Activated CD8-positive, alpha-beta T cell treated with anti-CD3 and anti-CD28 coated beads, Interleukin-2, amount 10 ng/mL, durations not matched to agents 7 days and 5 days (primary cell): ENCODE measurements at places on chromosomes 11 and 22. TPM values are rescaled to one million over a fixed set of nuclear protein-coding genes. Genes with fewer than 3 reads are reported as not detected.

Gene MUS81
- total RNA-seq = 106 TPM

Gene IL10RA
- total RNA-seq = 210 TPM

DNA sequence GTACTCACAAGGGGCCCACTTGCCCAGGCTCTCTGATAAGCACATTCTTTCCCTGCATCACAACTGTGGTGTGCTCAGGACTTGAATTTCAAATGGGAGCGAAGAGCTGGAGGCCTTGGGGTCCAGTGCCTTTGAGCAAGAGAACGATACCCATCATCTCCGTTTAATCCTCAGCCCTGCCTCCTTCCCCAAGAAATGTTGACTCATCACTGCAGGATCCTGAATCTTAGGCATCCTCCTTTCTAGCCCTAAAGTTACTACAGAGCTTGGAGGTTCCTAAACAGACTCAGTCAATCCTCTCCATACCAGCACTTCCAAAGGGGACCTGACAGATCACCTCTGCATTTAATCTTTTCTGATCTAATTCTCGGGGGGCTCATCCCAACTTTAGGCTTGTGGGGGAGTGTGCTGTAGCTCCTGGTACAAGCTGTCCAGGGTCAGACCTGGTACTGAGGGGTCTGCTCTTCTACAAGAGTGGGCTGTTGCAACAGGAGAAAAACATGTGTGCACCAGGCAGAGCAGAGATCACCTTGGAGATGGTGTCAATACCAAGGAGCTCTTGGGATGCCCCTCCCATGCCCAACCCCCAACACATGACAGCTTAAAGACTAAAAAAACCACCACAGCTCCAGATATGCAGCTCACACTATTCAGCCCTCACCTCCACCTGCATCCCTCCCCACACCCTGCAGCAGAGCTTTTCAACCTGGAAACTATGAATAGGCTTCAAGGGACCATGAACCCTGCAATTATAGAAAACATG lies 3.9 kb upstream of the PRG2 start:
- no peak for DNase-seq

GRCh38 chr22:24417901-24418641 lies 9.3 kb upstream of the ADORA2A start:
- no peak for DNase-seq
